ENCODE measurements at places on chromosomes 5 and 9. TPM values are rescaled to one million over a fixed set of nuclear protein-coding genes. Genes with fewer than 3 reads are reported as not detected.

Gene STX17
- 20.9 TPM for total RNA-seq

Gene TBC1D2
- total RNA-seq, result 2.8 TPM

Gene PCDHA2
- total RNA-seq, result 0.15 TPM

DNA sequence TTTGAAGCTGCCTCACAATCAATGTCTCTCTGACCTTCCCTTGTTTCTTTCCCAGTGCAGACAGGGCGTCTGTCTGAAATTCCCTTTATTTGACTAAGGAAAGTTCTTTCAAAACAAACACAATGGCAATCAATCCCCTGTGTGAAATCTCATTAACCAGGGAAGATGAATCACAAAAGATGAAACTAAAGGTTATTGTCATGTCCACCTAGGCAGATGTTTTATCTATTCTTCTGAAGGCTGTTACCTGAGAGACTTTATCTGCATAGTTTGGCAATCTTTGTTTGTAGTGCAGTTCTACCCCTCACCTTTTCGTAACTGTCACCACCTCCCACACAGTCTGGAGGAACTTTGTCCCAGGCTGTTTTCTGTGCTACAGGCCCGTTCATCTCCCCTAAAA lies 217.5 kb upstream of the RIOK2 start:
- DNase-seq, result no peak

DNA sequence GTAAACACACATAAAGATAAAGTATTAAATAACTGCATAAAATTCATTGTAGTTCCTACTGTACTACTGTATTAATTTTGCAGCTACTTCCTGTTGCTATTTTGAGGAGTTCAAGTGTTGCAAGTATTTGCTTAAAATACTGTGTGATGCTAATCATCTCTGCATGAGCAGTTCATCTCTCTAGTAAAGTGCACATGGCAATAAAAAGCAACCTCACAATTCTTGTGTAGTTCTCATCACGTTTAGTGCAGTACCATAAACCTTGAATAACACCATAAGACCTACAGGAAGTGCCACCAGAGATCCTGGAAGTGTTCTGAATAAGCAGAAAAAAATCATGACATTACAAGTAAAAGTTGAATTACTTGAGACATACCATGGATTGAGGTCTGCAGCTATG lies 34.6 kb downstream of the CPLANE1 start:
- no peak for DNase-seq

DNA sequence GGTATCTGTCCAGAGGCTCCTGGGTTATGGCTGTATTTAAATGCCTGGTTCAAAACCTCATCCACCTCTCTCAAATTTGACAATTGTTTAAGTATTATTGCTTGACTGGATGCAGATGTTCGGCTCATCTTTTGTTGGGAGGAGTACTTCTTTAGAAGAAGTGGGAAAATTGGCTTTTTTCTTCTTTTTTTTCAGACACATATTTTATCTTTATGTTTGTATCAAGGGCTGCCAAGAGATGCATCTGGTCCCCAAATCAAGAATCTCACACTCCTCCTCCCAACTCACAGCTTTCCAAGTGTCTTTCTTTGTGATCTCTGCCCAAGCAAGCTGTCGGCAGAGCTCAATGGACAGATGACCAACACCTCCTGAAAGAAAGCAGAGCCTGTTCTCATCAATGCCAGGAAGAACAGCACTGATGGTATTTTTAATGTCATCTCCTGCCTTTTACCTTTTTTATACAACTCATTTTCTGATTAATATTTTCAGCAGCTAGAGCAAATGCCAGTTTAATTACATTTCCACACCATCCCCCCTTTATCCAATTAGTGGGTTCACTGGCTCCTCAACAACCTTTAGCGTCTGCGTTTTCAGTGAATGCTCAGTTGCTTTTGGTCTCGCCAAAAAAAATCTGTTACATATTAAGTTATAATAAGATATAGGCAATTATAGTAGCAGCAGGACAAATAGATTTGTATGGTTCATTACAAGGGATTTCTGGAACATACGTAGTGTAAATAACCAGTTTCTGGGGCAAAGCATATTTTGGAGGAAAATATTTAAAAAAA lies 110.3 kb upstream of the SLIT3 start:
- DNase-seq, result no peak

DNA sequence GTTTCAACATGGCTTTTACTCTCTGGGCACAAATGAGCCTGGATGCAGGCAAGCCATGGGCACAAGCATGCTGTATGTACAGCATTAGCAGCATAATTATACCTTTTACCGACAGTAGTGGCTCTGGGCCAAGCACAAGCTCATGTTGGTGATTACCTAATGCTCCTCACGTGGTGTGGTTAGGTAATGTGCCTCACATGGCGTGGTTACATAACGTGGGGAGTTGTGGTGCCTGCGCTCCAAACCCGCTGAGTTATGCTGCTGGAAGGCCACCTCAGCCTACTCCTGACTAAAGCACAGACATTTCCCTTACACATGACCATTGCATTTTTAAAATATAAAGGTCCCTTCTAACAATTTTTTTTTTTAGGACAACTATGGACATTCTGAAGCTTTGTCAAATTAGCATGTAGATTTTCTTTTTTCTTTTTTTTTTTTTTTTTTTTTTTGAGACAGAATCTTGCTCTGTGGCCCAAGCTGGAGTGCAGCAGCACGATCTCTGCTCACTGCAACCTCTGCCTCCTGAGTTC lies 794.0 kb downstream of the EFNA5 start:
- DNase-seq, result peak; percentile 17

Data from A673 (cell line).